NCI-H446 treated with DMSO at 0.1 percent for 48 hours (cell line): ENCODE measurements at places on chromosomes 16 and 17.

DNA sequence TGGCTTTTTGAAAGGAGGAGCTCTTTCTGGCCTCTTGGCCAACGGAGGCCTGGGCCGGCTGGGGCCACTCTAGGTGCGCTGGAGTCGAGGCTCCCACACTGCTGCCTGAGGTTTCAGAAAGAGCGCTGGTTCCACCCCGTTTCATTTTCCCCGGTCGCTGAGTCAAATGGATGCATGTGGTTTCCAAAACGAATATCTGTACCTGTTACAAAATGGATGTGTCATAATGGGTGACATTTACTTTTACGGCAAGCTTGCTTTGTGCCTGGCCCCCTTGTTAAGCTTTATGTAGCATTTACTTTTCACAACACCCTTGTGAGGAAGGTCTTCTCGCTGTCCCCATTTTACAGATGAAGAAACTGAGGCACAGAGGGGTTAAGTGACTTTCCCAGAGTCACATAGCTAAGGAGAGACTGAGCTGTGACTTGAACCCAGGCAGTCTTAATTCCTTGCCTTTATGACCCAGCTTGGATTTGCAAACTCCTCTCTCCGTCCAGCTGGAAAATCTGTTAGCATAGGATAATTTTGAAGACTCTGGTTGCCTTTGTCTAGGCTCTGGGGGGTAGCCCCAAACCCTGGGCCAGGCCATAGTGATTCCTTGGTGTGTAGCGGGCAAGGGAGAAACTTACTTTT is 10.6 kb downstream of the KSR1 start:
- no peak for DNase-seq

DNA sequence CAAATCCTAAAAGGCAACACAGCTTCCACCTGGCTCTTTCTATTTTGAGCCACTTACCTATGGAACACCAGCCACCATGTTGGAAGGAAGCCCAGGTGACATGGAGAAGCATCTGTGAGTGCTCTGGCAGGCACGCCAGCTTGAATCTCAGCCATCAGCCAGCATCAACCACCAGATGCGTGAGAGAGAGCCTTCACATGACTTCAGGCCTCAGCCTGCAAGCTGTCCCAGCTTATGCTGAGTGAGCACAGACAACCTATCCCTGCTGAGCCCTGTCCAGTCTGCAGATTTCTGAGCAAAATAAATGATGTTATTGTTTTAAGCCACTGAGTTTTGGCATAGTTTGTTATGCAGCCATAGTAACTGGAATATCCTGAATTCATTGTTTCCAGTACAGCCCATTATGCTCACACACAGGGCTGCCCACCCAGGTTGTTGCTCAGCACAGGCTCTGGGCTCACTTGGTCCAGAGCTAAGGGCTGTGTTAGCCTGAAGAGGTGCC is 35.1 kb downstream of the TMEM238L start:
- DNase-seq: no peak

DNA sequence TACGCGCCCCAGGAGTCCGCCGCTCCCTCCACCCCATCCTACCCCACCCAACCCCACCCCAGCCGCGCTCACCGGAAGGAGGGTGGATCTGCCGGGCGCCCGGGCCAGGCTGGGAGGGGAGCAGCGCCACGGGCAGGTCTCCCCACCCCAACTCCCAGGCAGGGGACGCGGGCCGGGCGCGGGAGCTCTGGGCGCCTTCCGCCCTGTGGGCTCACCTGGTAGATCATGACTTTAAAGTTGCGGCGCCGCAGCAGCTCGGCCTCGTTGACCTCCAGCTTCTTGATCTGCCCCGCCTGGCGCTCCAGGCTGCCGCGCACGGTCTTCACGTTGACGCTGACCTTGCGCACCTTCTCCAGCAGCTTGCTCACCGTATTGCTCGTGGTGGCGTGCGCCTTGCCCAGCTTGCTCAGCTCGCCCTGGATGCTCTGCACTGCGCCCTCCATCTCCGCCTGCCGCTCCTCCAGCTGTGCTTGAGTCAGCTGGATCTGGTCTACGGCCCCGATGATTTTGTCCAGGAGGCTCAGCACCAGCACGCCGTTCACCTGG is 571 bp downstream of the CAVIN1 start:
- no peak for DNase-seq

DNA sequence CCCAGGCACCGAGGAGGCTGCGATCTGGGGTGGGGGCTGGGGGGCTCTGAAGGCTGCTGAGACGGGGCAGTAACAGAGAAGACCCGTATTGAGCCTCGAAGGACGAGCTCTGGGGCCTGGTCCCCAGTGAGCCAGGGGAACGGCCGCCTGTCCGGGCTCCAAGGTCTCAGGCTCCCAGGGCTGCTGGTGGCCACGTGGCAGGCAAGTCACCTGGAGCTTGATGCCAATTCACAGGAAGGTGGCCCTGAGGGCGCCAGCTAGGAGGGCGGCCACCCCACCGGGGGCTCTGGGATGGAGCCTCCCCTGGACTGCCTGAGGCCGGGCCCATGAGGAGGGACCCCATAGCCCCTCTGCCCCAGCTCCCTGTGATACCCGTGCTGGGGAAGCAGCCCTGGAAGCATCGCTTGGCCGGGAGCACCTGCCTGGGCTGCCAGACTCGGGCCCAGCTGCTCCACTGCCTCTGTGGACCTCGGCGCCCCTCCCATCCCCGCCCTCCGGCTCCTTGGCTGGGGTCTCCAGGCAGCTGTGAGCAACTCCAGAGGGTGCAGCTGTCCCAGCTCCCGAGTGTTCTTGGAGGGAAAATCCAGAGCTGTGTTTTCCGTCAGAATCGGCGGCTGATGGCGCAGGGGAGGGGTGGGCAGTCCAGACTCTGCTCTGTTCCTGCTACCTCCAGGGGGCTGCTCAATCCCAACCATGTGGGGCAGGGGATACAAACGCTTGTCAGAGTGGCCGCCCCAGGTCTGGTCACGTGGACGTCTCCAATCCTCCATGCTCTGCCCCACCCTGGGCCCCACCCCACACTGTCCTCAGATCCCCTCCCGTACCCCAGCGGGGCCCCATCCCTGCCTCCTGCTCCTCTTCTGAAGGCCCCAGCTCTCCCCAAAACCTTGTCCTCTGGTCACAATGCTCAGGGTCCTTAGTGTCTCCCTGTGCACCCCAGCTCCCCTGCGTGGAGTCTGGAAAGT is 67.2 kb upstream of the GNG13 start:
- DNase-seq: no peak
